ENCODE measurements at places on chromosomes 13 and 19. TPM values are rescaled to one million over a fixed set of nuclear protein-coding genes. Genes with fewer than 3 reads are reported as not detected.

DNA sequence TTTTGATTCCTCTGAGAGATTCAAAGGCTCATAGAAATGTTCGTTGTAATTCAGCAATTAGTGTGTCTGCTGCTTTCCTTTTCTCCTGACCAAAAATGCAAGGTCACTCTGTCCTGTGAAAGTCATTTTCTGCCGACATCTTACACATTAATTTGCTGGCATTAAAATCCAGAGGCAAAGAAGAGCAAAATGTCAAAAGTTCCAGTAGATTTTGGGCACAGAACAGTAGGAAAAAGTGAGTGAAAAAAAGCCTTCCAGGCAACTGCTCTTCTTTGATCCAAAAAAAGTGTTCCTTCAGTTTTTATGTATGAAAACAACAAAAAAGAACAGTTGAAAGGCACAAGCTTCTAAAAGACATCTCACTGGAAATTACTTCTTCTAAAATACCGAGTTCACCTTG is 413.8 kb downstream of the FOXO1 start:
- H3K36me3 ChIP-seq, result no peaks in the 10 kb centered on the region
- no peak overlapping the region for H3K27ac ChIP-seq
- no peak for DNase-seq
- H3K4me1 ChIP-seq, result peaks cover 2% of the 10 kb centered on the region
- H3K4me3 ChIP-seq, result no peak overlapping the region

DNA sequence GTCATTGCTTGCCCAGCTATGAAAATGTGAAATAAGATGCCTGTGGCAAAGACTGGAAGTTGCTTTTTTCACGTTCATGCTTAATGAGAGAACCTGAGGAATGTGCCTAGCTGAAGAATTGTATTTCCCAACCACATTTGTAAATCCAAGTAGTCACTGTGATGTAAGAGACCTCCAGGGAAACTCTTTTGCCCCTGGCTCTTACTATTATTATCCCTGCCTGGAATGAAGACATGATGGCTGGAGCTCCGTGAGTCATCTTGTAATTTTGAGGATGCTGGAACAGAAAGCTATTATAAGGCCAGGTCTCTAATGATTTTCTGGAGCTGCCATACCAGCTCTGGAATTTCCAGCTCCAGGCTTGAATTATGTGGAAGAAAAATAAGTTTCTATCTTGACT is 894.3 kb downstream of the DIAPH3 start:
- no peak overlapping the region for H3K27ac ChIP-seq
- H3K36me3 ChIP-seq, result no peaks in the 10 kb centered on the region
- no peak for DNase-seq
- no peak overlapping the region for H3K4me3 ChIP-seq
- H3K27me3 ChIP-seq, result no peaks in the 10 kb centered on the region

DNA sequence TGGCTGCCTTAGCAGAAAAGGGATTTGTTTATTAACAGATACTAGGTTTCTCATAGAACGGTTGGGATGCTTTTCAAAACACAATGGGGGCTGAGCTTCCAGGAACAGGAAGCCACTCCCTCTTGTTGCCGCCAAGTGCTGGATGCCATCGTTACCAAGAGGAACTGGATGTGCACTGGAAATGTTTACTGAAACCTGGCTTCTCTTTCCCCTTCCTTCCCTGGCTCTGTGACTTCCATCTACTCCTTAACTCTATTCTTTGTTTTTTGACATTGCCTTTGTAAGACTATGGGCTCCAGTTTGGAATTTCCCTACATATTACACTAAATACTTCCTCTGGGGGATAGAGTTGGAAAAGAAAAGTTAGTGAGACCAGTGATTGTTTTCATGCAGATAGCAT is 11.7 kb upstream of the KL start:
- H3K4me1 ChIP-seq, result no peaks in the 10 kb centered on the region
- H3K4me3 ChIP-seq, result no peak overlapping the region
- no peak for DNase-seq
- no peaks in the 10 kb centered on the region for H3K36me3 ChIP-seq

DNA sequence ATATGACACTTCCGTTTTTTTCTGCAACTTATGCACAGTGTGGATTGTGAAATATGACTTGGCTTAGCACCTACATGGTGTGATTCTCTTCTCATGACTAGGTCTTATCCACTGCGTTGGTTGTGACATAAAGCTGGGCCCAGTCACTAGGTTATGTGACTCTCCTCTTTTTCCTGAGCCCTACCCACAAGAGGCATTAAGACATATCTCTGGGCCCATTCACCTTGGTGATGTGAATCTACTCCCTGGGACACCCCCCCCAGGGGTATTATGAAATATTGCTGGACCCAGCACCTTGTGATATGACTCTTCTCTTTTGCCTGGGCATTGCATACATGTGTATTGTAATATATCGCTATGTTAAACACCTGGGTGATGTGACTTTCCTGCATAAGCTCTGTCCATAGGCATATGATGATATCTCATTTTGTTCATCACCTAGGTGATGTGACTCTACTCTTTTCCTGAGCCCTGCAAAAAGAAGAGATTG is 85.8 kb upstream of the ZNF43 start:
- no peak overlapping the region for H3K4me3 ChIP-seq
- H3K4me1 ChIP-seq, result no peaks in the 10 kb centered on the region
- no peak for DNase-seq
- H3K36me3 ChIP-seq, result no peaks in the 10 kb centered on the region

DNA sequence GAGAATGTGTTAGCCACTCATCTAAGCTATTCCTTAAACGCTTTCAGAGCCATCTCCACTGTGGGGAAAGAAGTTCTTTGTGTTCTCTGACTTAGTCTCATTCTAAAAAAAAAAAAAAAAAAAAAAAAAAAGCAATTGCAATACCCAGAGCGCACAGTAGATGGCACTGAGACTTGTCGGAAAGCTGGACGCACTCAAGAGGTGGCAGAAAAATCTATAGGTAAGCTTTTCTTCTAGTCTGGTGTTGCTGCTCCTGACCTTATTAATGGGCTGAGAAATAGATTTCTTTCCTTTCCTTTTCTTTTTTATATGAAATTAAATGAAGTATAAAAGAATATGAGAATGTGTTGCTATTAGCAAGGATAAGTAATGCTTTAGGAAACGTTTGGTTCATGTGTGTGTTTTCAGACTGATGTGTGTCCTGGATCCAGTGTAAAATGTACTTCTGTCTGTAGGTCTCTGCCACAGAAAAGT is 4.7 kb upstream of the GJB2 start:
- peaks cover 10% of the 10 kb centered on the region for H3K4me1 ChIP-seq
- H3K4me3 ChIP-seq, result no peak overlapping the region
- no peaks in the 10 kb centered on the region for H3K36me3 ChIP-seq
- H3K27ac ChIP-seq, result no peak overlapping the region

- no peak overlapping the region for H3K27ac ChIP-seq
- no peak overlapping the region for H3K4me3 ChIP-seq
- peaks cover 12% of the 10 kb centered on the region for H3K4me1 ChIP-seq
These were observed 4.3 kb upstream of the TMEM255B start for GRCh38 chr13:113754691-113755090.

DNA sequence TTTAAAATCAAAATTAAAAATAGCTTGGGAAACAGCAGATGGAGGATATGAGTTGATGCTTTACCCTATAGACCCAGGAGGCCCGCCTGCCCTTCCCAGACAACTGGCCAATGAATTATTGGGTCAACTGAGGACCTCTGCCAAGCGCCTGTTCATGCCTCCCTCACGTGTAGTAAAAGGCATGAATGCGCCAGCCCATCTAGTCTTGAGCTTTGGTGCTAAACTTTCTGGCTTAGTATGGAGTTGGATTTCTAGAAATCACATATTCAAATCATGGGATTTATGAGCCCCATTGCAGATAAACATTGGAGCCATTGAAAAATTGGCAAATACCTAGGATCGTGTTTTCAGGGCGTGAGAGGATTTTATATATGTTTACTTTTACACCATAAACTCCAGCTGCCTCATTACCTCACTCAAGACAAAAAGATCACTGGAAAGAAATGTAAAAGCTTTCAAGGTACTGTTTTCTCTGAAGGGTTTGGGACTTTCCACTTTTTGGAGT is 47.1 kb downstream of the COL4A2 start:
- DNase-seq, result no peak
- no peak overlapping the region for H3K27ac ChIP-seq
- no peak overlapping the region for H3K4me3 ChIP-seq
- H3K27me3 ChIP-seq, result peaks cover 7% of the 10 kb centered on the region

The KLK5 gene
- not detected for polyA plus RNA-seq

The CYP4F3 gene
- not detected for polyA plus RNA-seq

The PRRG2 gene
- polyA plus RNA-seq, result not detected

The KLK4 gene
- not detected for polyA plus RNA-seq
